ENCODE measurements at places on chromosomes 3 and 15.

- DNase-seq, result no peak
These were observed 467.4 kb downstream of the EPHB1 start for GRCh38 chr3:135262441-135262840.

GRCh38 chr3:140710711-140711389 is 33.0 kb downstream of the TRIM42 start:
- no peak for DNase-seq

GRCh38 chr15:48144889-48145288 is 24.1 kb downstream of the SLC24A5 start:
- DNase-seq, result peak; percentile 42

DNA sequence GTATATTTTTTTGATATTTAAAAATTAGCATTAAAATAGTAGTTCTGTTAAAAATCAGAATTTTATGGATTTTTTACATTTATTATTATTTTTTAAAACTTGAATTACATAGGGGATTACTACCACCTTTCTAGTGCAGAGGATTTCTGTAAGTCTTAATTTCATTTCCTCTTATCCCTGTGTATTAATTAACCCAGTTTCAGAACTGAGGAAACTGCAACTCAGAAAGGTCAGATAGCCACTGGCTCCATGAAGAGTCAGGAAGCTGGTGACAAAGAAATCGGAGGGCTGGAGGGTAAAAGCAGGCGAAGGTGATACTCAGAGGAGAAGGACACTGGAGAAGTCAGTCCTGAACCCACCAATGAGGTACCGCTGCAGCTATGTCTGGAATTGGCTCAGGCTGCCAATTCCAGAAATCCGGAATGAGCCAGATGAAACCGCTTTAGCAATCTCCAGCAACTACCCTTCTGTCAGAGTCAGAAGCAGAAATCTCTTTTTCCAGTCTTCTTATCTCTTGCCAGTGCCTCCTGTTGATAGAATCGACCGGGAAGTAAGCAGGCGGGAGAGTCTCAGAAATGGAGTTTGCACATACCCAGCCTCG is 308.5 kb downstream of the SV2B start:
- no peak for DNase-seq

DNA sequence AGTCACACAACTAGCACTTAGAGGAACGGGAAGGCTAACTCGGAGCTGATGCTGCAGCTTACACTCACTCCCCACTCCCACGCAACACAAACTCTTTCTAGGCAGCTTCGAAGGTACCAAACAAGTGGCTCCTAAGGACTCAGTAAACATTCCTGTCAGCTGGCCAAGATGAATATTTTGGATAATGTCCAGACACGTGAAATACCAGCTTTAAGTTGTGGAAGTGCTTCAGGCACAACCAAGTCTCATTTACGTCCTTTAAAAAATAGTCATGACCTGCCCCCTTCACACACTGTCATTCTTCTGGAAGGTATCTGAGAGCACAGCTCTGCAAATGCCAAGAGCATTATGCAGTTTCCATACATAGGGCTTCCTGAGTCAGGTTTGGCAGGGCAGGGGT is 1005.9 kb upstream of the CFAP20DC start:
- no peak for DNase-seq

DNA sequence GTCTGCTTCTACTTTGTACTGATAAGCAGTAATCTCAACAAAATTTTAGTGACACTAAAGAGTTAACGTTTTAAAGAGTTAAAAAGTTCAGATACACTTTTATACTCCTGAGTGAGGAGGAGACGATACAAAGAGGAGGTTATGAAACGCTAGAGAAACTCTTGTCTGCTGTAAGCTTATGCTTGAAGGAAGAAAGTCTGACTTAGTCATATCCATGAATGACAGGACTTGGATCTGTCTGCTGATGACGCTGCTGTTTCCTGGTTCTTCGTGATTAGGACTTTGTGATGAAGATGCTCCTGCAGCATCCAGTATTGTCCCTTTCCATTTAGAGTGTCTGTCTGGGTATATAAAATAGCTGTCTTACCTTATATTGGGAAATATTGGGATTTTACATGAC is 15.8 kb downstream of the TCF12 start:
- DNase-seq, result no peak

DNA sequence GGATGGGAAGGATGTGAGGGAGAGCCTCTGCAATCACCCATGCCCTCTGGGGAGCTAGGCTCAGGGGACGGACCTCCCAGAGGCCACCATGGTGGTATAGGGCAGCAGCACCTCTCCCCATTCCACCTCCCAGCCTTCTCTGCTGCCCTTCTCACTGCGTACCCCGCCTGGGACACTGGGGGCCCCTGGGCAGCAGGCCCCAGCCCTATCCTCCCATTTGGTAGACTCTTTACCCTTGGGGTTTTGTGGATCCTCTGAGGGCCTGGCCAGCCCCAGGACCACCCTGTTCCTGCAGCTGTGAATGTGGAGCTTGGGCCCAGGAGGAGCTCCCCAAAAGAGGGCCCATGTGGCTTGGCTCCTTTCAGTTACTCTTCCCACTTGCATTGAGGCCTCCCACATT is 131.9 kb downstream of the DNAJB8 start:
- no peak for DNase-seq

- DNase-seq, result peak; percentile 7
These were observed 235.3 kb upstream of the SETMAR start for GRCh38 chr3:4067893-4068292.

GRCh38 chr3:194185221-194185620 is 49.3 kb downstream of the HES1 start:
- no peak for DNase-seq

- DNase-seq, result no peak
These were observed 973.4 kb downstream of the ROBO1 start for GRCh38 chr3:78794431-78794830.

GRCh38 chr3:38541806-38542205 is 45.7 kb downstream of the EXOG start:
- DNase-seq, result no peak

DNA sequence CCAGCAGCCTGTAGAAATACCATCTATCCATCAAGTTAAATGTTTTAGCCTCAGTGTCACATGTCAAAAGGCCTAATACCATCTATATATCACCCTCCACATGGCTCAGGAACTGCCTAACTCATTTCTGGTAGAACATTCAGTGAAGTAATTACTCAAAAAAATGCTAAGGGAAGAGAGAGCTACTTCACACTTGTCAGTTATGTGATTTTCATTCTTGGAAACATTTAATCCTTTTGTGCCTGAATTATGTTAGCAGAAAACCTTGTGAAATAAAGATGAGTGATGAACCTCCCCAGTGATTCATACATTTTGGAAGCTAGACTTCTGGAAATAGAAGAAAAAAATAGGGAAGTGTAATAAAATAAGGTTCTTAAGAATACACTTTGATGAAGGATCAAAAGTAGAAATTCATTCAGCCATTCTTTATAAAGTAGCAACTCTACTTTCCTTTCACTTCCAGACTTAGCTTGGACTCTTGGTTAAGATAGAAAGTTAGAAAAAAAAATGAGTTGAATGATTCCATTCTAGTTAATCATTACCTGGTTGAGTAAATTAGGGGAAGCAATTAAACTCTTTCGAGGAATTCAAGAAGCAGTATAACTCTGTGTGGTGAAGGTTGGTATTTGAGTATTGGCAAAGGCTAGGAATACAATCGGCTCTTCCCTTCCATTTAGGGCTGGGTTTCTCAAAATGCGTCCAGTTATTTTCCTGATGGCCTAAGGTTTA is 3.6 kb downstream of the OTOL1 start:
- DNase-seq, result no peak

GRCh38 chr3:43212914-43213611 is 73.3 kb upstream of the SNRK start:
- DNase-seq, result no peak

- DNase-seq, result no peak
These were observed 98.7 kb downstream of the CHST2 start for GRCh38 chr3:143218166-143218835.

DNA sequence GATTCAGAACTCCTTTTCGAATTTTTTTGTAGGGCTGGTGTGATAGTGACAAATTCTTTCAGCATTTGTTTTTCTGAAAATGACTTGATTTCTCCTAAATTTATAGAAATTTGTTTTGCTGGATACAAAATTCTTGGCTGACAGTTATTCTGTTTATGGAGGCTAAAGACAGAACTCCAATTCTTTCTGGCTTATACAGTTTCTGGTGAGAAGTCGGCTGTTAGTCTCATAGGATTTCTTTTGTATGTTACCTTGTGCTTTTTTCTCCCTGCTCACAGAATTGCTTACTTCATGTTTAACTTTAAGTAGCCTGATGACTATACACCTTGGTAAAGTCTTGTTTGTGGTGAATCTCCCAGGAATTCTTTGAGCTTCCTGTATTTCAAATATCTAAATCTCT is 1264.6 kb downstream of the NSUN3 start:
- no peak for DNase-seq

- no peak for DNase-seq
These were observed 100.6 kb downstream of the CYP19A1 start for GRCh38 chr15:51237816-51238215.

DNA sequence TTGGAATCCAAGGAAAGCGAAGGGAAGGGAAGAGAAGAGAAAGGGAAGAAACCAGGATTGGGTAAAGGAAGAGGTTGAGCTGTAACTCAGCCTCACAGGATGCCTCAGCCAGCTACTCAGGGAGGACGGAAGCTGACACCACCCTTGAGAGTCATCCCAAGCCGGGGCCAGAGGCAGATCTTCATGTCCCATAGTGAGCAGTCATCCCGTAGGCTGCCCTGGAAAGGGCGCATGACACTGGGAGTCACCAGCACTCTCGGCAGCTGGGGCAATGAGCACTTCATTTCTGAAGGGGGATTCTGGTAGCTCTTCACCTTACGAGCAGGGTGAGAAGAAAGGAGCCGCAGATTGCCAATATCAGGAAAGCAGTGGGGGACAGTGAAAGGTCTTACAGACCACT is 60.1 kb upstream of the PCSK6 start:
- DNase-seq, result no peak

GRCh38 chr3:48275287-48276027 is 34.6 kb downstream of the ZNF589 start:
- DNase-seq, result no peak

- DNase-seq, result peak; percentile 60
These were observed 570 bp upstream of the NEDD4 start for GRCh38 chr15:55993804-55994560.

DNA sequence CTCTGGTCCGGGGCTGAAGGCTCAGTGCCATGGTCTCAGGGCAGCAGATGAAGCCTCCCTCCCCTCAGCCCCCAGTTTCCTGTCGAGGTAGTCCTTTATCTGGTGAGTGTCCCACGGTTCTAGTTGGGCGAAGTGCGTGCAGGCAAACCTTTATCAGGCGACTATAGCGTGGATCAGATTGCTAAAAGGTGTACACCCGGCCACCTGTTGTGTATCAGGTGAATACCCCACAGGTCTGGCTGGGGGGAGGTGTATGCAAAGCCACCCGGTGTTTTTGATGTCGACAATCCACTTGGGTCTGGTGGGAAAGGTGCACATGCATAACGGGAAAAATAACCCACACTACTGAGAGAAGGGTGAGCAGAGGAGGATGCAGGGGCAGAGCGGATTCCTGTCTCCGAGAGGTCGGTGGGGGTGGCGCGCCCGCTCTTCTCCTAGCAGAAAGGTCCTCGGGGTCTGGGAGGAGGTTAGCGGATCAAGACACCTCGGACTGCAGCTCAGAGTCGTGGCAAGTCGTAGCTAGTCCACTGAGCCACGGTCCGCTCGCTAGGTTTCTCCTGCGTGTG is 507 bp downstream of the SLC12A6 start:
- peak; percentile 28 for DNase-seq

GRCh38 chr3:27861046-27862036 is 139.2 kb upstream of the EOMES start:
- DNase-seq, result no peak

GRCh38 chr3:161371441-161372320 is at the start of gene SPTSSB:
SPTSSB (minus strand) TSS chr3:161371517; CDS start chr3:161346323, 25,194 bp downstream.
- DNase-seq, result peak; percentile 66

- no peak for DNase-seq
These were observed 310.6 kb upstream of the ATP11B start for GRCh38 chr3:182482705-182483104.

- DNase-seq, result no peak
These were observed 38.4 kb upstream of the SLC6A11 start for GRCh38 chr3:10777627-10778026.

- DNase-seq, result no peak
These were observed 713.5 kb upstream of the LMCD1 start for GRCh38 chr3:7787871-7788828.

DNA sequence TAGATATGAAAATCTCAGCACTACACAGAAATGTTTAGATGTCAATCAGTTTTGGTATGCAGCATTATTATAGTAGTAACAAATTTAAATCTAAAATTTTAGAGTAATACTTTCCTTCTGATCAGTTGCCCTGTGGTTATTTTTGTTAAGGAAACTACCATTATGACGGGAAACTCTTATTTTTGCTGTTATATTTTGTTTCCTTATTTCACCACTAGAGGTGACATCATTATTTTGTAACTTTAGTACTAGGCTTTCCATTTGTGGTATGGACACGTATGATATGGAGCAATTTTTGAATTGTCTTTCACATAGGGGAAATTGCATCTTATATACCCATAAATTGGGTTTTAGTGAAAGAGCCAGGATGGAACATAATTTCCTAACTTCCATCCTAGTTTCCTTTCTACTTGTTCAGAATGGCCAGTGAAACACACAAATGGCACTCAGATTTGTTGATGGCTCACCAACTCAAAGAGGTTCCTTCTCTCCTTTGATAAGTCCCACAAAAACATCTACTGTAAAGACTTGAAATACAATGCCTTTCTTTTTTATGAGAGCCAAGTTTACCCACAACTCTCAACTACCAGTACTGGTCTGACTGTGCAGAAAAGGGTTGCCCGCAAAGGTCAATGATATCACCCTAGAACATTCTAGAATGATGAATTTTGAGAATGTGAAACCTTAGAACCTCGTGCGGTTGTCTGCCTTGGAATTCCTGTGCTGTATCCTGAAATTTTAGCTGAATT is 19.4 kb upstream of the PPP4R2 start:
- no peak for DNase-seq

GRCh38 chr3:155193868-155194267 is 99.6 kb downstream of the STRIT1 start:
- no peak for DNase-seq

DNA sequence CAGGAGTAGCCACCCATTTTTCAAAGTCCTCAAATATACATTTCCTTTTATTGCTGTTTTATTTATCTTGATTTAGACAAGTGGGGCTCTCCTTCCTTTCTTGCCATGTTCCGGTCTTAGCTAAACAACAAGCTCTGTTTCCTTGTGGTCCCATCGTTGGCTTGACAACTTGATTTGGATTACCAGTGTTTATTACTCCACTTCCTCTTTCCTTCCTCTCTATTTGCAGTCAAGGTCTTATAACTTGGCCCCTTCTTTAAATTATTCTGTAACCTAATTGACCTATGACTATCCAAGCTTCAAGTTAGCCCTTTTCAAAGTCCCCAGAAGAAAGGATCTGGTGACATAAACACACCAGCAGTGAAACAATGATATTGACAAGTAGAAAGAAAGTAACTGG is 130.6 kb upstream of the STT3B start:
- DNase-seq, result peak; percentile 61

DNA sequence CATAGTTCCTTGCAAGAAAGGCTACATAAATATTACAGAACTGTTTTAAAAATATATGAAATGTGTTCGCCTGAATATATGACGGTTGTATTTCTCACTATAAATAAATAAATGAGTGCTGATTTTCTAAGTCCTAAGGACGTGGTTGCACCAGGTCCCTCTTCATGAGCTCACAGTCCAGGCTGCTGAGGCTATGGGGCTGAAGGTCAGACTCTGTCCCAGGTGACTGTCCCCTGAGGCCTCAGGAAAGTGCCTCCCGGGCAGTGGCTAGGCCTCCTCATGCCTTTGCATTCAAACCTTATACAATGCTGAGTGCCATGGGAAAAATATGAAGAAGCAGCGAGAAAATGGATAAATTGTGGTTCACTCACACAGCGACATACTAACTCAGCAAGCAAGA is 43.5 kb upstream of the SSR3 start:
- DNase-seq, result no peak

- DNase-seq, result peak; percentile 31
These were observed 24.6 kb upstream of the SACM1L start for GRCh38 chr3:45664578-45664977.
